Activated naive CD8-positive, alpha-beta T cell treated with anti-CD3 and anti-CD28 coated beads, Interleukin-2, amount 10 ng/mL, durations not matched to agents 7 days and 5 days (primary cell): ENCODE measurements at places on chromosomes 3 and 15. TPM values are rescaled to one million over a fixed set of nuclear protein-coding genes. Genes with fewer than 3 reads are reported as not detected.

The CORO2B gene
- total RNA-seq, result not detected

The SUCNR1 gene
- 0.06 TPM for total RNA-seq

The TF gene
- 0.97 TPM for total RNA-seq

The ALPK3 gene
- 0.28 TPM for total RNA-seq

The MUSTN1 gene
- 1.3 TPM for total RNA-seq

The RAB6B gene
- 0.39 TPM for total RNA-seq

The POLR2H gene
- total RNA-seq, result 88.2 TPM

The ACP3 gene
- total RNA-seq, result not detected

The CYP11A1 gene
- total RNA-seq, result not detected

The GPR160 gene
- total RNA-seq, result 10.5 TPM

The CCR8 gene
- 1.1 TPM for total RNA-seq

The OR5K2 gene
- total RNA-seq, result not detected

The SLITRK3 gene
- not detected for total RNA-seq

The TICRR gene
- total RNA-seq, result 18.6 TPM
